Type B pancreatic cell (in vitro differentiated cells): ENCODE measurements at places on chromosomes 12 and 14.

GRCh38 chr12:119627019-119627643, 33.6 kb downstream of the TMEM233 start:
- DNase-seq, result no peak
- no peak overlapping the region for H3K27ac ChIP-seq
- no peaks in the 10 kb centered on the region for H3K4me1 ChIP-seq
- H3K36me3 ChIP-seq, result no peaks in the 10 kb centered on the region
- H3K4me3 ChIP-seq, result no peak overlapping the region
- H3K27me3 ChIP-seq, result peaks cover 26% of the 10 kb centered on the region

DNA sequence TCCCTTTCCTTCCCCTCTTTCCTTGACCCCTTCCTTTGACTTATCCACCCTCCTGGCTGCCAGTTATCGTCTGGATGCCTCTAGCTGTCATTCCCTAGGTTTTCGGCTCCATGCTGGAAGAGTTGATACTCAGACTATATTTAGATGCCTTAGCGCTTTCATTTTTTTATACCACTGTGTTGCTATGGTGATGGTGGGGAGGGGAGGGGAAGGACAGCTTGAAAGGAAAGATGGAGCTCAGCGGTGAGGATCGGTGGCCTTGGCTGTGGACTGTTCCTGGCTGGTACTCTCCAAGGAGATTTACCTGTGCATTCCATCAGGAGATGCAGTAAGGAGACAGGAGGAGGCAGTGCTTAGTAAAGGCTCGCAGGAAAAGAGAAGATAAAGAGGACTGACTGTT, 108.7 kb downstream of the SLC8A3 start:
- no peaks in the 10 kb centered on the region for H3K36me3 ChIP-seq
- no peak overlapping the region for H3K27ac ChIP-seq
- H3K4me3 ChIP-seq, result no peak overlapping the region

DNA sequence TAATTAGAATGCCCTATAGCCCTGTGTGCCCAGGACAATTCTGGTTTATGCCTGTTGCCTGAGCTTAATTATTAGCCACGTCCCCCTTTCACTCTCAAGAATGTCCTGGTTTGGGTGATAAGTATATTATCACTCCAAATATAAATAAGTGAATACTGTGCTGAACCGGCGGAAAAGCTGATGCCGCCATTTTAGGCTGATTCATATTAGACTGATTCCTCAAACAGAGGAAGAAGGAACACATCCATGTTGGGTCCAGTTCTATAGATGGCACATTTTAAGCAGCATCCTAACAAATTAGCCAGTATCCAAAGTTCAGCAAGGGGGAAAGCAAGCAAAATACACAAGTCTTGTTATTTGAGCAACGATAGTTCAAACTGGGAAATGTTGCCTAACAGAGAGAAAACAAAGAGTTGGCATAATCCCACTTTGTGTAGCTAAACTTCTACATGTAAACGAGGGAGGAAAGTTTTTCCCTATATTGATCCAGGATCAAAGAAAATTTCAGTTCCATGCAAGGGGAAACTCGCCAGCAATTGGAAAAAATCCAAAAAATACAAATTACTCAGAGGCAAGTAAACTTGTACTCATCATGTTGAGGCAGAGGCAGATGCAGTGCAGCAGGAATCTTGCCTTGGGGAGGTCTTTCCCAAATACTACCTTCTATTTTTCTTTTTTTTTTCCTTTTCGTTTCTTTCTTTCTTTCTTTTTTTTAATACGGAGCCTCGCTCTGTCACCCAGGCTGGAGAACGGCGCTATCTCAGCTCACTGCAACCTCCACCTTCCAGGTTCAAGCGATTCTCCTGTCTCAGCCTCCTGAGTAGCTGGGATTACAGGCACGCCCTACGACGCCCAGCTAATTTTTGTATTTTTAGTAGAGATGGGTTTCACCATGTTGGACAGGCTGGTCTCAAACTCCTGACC, 96.2 kb downstream of the ITPR2 start:
- no peak for DNase-seq
- H3K27ac ChIP-seq, result no peak overlapping the region
- H3K4me3 ChIP-seq, result no peak overlapping the region
- H3K36me3 ChIP-seq, result peaks cover 34% of the 10 kb centered on the region
- H3K4me1 ChIP-seq, result peaks cover 3% of the 10 kb centered on the region

- no peaks in the 10 kb centered on the region for H3K27me3 ChIP-seq
- no peak overlapping the region for H3K27ac ChIP-seq
- no peaks in the 10 kb centered on the region for H3K4me1 ChIP-seq
- DNase-seq, result no peak
- H3K4me3 ChIP-seq, result no peak overlapping the region
These were observed 90.8 kb upstream of the PTPRQ start for GRCh38 chr12:80353254-80353653.
